ENCODE measurements at places on chromosomes 6 and 20.

DNA sequence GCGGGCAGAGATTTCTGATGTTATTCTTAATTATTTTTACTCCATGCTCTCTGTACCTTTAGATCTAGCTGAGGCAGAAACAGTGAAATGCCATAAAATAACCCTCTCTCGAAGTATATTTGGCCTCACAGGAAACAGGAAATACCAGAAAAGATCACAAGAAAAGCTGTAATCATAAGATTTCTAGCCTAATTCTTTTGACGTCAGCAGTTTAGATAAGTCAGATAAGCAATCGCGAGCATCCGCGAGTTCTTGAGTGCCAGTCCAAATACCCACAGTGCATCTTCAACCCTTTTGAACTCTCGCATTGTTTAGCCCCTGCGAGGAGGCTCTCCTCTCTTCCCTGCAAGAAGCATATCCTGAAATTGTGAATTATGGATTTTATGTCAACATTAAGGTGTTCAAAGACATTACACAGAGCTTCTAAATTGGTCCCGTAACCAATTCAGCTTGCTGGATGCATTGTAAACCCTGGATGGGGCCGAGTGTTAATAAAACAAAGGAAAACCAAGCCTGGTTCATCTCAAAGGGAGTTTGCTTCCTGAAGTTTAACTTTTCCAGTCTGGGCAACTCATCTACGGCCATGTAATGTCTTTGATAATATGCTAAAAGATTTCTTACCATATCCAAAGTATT is 198.9 kb downstream of the MTFR2 start:
- no peak for DNase-seq

DNA sequence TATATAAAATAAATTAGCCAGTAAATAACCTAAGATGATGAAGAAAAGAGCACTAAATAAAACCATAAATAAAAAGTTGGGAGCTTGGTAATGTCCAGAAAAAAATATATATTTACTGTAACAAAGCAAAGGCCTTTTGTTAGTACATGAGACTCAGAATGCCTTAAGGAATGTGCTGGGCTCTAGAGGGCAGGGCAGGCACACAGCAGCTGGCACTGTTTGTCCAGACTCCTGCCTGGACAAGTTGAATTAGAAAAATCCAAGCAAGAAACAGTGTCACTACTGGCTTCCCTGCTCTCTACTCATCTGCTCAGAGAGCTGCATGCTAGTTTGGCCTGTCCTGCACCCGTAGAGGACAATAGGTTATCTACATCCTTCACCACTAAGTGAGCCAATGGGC is 8.8 kb downstream of the DEFB129 start:
- DNase-seq, result no peak

DNA sequence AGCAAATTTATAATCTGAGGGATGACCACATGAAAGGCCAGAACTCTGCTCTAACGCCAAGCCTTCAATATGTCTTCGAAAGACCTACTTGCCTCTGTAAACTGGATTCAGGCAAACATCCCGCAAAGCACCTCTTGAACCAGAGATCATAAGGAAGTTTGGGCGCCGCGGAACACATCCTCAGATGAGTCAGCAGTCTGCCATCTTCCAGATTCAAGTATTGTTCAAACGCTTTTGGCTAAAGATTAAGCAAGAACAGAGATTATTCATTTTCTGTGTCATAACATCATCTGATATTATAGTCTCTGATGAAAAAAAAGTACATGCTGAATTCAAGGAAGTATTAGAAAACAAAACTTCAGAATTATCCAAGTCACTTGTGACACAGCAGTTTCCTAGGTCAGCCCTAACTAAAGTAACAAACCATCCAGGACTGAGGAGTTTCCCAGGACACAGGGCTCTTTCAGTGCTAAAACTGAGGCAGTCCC is 20.8 kb downstream of the TBC1D7 start:
- DNase-seq, result no peak

- no peak for DNase-seq
These were observed 441.9 kb upstream of the ID4 start for GRCh38 chr6:19395316-19395715.

GRCh38 chr6:94065707-94066337 is 646.5 kb upstream of the EPHA7 start:
- DNase-seq, result no peak

DNA sequence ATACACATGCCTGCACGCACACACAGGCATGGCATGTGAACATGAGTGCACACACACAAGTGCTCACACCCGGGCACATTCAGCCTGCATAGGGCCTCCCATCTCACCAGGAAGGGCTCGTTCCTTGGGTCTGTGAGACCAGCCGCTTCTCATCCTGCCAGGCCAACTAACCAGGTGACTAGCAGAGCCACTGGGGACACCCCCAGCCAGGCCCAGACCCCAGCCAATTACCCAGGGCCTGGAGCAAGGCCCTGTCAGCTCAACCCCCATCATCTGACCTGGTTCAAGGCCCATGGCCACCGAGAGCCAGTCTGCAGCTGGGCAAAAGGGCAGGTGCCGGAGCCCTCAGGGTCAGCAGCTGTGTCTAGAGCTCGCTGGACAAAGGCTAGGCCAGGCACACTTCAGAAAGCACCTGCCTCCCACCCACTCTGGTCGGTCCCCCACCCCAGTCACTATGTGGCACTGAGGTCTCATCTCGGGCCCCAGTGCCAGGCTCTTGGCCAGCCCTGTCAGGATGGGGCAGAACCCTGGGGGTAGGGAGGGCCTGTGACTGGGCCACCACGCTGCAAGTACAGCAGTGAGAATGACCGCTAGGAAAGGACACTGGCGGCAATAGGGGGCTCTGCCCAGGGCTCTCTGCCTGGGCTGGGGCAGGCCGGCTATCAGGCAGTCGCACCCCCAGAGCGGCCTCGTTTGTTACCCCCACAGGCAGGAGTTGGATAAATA is 26.8 kb upstream of the MRGBP start:
- DNase-seq, result no peak

DNA sequence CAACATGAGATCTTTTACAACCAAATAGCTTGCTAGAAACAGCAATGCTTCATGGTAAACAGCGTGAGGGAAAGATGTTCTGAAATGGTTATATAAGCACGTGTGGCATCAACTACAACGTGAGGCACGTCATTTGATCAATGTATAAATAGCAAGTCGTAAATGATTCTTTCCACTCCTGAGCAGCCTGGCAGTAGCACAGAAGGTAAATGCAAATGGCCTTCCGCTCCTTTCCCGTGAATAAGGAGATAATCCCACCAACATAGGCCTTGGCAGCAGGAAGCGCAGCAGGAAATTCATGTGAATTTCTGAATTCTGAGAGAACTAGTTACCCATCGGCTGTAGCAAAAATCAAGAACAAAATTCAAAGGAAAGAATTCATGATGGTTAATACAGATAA is 17.0 kb downstream of the RPS6KA2 start:
- DNase-seq, result no peak

DNA sequence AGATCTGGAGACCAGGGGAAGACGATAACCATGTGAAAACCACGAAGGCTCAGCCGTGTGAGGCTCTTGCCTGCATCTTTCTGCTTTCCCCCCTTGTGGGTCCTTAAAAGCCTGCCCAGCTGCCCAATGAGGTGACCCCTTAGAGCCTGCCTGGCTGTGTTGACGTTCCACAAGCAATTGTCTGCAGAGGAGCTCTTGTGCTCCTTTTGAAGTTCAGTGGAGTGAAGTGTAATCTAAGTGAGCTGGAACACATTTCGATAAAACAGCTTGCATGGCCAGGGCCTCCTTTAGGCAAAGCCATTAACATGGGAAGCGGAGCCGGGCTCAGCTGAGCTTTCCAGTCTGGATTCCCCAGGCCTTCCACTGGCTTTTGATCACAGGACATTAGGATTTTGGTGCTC is 27.3 kb upstream of the TCP11 start:
- no peak for DNase-seq

DNA sequence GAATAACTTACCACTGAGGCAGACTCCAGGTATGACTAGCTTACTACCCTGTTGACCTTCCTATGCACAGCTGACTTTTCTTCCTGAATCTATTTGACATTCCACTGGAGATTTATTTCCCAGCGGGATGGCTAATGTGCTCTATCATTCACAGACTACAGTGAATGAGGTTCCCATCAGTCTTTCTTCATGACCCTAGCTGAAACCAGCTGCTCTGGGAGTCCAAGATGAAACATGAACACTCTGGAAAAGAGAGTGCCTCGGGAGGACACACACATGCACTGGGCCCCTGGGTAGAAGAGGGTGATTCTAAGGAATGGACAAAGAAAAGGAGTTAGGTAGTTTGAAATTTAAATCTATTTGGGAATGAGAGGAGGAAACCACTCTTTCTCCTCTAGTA is 82.6 kb upstream of the DST start:
- DNase-seq, result no peak

- DNase-seq, result no peak
These were observed 49.1 kb downstream of the FOXF2 start for GRCh38 chr6:1438471-1438881.

DNA sequence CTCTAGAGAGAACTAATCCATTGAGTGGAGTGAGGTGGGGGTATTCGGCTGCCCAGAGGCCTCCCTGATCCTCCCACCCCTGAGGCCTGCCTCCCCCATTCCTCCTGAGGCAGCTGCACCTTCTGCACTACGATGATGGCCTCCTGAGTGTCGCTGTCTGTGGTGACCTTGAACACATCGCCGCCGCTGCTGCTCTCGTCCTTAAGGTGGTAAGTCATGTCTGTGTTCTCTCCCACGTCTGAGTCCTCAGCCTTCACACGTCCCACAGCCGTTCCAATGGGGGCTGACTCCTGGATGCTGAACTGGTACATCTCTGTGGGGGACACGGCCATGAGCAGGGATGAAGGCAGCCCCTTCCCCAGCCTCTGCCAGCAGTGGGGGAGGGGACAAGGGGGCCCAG is 94.8 kb downstream of the CD40 start:
- no peak for DNase-seq

- no peak for DNase-seq
These were observed 6.1 kb downstream of the TOX2 start for GRCh38 chr20:43920797-43921196.

DNA sequence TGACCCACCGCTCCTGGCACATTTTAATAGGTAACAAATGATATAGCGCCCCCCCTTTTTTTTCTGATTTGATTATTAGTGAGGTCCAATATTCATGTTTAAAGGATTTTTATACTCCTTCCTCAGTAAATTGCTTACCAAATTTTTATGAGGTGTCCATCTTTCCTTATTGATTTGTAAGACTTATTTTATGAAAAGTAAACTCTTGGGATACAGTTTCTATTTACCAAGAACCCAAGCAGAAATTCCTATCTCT is 25.1 kb downstream of the TRIM27 start:
- no peak for DNase-seq

DNA sequence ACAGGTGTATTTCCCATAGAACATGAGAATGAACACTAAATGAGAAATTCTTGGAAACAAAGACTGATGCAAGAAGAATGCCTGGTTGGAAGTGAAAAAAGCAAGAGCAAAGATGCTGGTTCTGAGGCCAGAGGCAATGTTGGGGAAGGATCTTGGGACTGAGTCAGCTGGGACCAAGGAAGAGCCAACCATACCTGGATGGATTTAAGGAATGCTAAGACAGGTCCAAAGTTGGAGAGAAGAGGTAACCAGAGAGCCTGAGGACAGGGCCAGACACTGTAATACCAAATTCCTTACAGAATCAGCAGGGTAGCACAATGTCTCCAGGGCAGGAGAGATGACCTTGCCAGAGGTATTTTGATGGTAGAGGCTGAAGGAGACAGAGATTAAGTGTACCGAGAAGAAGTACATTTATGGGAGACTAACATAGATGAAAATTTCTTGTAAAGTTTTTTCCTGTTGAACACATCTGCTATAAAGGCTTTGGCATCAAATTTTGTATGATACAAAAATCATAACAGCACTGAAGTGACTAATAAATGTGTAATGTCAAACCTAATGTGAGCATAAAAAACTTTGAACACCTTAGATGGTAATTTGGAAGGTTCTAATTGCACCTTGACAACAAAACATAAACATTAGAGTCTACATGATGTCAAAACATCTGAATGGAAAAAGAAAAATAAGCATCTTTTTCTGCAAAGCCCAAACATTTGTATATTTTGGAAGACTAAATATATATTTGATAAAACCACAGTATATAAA is 221.7 kb upstream of the MARCKS start:
- DNase-seq, result no peak

DNA sequence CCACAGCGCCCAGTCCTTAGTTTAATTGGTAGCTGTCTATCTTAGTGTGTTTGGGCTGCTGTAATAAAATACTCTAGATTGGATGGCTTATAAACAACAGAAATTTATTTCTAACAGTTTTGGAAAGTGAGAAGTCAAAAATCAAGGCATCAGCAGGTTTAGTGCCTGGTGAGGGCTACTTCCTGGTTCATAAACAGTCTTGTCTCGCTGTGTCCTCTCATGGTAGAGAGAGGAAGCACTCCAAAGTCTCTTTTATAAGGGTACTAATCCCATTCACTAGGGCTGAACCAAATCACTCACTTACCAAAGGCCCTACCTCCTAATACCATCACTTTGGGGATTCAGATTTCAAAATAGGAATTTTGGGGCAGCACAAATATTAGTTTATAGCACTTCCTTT is 336.9 kb upstream of the RSPO3 start:
- DNase-seq, result no peak

- DNase-seq, result no peak
These were observed 4.5 kb downstream of the RIPK1 start for GRCh38 chr6:3072798-3073197.

DNA sequence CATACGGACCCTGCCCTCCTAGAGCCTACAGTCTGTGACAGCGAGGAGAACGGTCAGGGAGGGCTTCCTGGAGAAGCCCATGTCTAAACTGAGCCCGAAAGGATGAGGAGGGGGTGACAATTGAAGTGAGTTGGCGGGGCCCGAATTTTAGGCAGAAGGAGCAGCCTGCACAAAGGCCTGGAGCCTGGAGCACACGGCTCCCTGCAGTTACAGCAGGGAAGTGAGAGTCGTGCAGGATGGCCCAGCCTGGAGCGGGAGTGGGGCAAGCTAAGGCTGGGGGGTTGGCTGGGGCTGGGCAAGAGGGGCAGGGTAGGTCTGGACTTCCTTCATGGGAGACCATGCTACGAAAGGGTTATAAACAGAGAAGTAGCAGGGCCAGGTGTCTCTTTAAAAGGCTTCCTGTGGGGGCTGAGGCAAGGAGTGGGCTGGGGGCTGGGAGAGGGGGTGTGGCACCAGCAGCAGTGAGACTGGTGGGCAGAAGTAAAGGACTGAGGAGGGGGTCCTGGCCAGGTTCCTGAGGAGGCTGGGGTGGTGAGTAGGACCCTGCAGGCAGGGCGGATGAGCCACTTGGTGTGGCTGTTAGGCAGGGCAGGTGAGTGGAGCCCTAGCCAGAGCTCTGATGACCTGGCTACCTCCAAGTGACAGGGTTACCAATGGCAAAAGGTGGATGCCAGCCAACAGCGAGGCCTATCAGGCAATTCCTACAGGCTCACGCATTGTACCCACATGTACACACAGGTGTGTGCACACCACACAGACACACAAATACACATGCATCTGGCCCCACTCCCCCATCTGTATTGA is 119.2 kb downstream of the MRPL14 start:
- no peak for DNase-seq

GRCh38 chr6:127475823-127476176 is 16.6 kb upstream of the KIAA0408 start:
- no peak for DNase-seq

DNA sequence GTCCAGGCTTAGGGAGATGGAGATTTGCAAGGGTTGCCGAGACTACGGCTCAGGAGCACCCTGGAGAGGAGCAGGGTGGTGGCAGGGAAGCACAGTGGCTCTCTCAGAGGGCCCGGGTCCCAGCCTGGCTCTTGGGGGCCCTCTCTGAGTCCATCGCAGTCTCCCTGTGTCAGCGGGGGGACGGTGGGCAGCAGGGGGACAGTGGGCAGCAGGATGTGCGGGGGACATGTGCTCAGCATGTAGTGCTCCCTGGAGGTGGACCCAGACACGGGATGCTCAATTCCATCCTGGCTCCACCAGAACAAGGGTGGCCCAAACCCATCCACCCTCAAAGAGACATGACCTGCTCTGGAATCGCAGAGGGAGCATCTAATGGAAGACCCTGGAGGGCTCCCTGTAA is 43.0 kb upstream of the ZBP1 start:
- no peak for DNase-seq
